Bronchial smooth muscle cell (primary cell): ENCODE measurements at places on chromosomes 1 and 21. TPM values are rescaled to one million over a fixed set of nuclear protein-coding genes. Genes with fewer than 3 reads are reported as not detected.

The METTL18 gene
- 6.5 and 9.0 TPM in 2 replicates for total RNA-seq

The PSRC1 gene
- total RNA-seq, result 1.9 and 3.8 TPM in 2 replicates

The SHISA4 gene
- 10.1 and 14.3 TPM in 2 replicates for total RNA-seq

The LCE3A gene
- not detected in 2 replicates for total RNA-seq

The FAM177B gene
- total RNA-seq, result not detected in 2 replicates

The NEGR1 gene
- 2.9 and 3.3 TPM in 2 replicates for total RNA-seq

The CNTN2 gene
- total RNA-seq, result not detected in 2 replicates

The CHODL gene
- total RNA-seq, result 0.16 TPM in 1 of 2 replicates, not detected in the other

The MSH4 gene
- total RNA-seq, result 0.16 and 0.52 TPM in 2 replicates
